Right renal cortex interstitium (tissue), 3 donors: ENCODE measurements at places on chromosomes 1 and 21.

GRCh38 chr1:155004352-155005075, 1.9 kb downstream of the ZBTB7B start:
- no peak for DNase-seq

- DNase-seq: no peak
Measured at GRCh38 chr1:231563247-231563646, 34.8 kb downstream of the TSNAX start.

DNA sequence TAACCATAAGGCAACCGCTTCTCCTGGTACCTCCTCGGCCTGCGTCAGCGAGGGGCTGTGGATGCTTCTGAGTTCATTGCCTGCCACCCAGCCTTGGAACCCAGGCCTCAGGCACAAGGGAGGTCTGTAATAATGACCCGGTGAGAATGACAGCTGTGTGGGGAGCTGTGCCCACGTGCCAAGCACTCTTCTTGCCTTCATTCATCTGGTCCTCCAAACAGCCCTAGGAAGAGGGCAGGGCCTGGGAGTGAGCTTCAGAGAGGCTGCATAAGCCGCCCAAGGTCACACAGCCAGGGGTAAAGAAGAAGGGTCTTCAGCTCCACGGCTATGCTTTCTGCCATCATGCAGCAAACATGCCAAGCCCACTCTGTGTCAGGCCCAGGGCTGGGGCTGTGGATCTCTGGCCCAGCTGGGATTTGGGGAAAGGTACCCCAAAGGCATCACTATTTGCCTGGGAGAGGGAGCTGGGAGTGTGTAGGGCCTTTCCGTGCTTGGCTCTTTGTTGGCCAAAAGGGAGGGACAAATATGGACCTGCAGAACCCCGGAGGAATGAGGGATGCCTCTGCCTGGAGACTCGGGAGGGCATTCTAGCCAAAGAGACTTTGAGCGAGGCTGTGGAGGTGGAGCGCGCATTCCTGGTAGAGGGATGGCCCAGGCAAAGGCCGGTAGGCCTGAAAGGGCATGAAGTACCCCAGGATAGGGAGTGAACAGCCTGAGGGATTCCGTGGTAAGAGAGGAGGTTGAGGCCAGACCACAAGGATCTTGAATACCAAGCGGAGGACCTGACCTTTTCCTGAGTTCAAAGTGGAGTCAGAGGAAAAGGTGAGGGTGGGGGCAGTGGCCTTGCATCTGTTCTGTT, 10.1 kb upstream of the EDN2 start:
- DNase-seq: no peak

DNA sequence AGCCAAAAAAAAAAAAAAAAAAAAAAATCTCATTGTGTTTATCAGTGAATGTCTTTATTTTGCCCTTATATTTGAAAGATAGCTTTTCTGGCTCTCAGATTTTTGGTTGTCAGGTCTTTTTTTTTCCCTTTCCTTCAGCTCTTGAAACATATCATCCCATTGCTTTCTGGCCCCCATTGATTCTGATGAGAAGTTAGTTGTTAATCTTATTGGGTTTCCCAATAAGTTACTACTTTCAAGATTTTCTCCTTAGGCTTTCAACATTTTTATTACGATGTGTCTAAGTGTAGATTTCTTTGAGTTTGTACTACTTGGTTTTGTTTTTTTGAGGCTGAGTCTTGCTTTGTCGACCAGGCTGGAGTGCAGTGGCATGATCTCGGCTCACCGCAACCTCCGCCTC, 14.7 kb upstream of the SOAT1 start:
- no peak for DNase-seq

DNA sequence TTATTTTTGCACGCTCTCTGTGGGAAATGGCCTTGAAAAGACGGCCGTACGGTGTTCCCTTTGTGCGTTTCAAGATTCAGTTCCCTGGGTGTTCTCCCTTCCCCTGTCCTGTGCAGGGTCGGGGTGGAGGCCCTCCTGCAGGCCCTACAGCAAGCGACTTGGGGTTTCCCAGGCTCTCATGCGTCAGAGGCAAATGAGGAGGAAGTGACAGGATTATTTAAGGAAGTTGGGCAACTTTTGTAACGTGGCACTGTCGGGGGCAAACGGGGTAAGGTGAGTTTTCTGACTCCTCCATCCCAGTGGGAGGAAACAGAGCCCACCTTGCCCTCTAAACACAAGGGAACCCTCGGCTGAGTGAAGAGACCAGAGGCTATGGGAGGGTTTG, 16.1 kb upstream of the AJAP1 start:
- DNase-seq: no peak

- no peak for DNase-seq
Measured at GRCh38 chr1:154453574-154454352, 48.3 kb upstream of the TDRD10 start.

GRCh38 chr1:37070126-37070525, 35.8 kb upstream of the GRIK3 start:
- DNase-seq: no peak

GRCh38 chr1:41447995-41448770, 36.3 kb downstream of the EDN2 start:
- DNase-seq: no peak

GRCh38 chr1:86035101-86035500, 121.5 kb downstream of the COL24A1 start:
- DNase-seq: no peak
